Testis (tissue), 5 donors: ENCODE measurements at places on chromosomes 6 and 20. TPM values are rescaled to one million over a fixed set of nuclear protein-coding genes. Genes with fewer than 3 reads are reported as not detected.

- H3K4me3 ChIP-seq: no peak overlapping the region
- no peak for DNase-seq
- H3K36me3 ChIP-seq: no peaks in the 10 kb centered on the region
- H3K27ac ChIP-seq: no peak overlapping the region
- no peaks in the 10 kb centered on the region for H3K27me3 ChIP-seq
- H3K4me1 ChIP-seq: no peaks in the 10 kb centered on the region
Measured at GRCh38 chr6:1004885-1005630, 306.8 kb upstream of the FOXQ1 start.

DNA sequence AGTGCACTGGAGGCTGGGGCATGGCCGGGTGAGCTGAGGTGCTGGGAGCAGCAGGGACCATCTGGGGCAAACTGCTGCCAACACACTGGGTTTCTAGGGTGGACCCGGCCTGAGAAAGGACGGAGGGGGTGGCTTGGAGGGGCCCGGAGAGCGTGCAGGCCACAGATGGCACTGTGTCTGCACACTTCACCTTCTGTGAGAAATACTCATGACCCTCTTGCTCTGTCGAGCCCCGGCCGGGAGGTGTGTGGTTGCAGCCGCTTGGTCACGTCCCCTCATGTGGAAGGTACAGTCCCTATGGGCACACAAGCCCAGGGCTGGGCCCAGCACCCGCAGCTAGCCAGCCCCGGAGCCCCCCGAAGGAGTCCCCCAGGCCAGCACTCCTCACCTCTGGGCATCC lies 59.7 kb downstream of the RBM38 start:
- no peaks in the 10 kb centered on the region for H3K27me3 ChIP-seq
- H3K27ac ChIP-seq: no peak overlapping the region
- no peak for DNase-seq

The PLAGL2 gene
- total RNA-seq: 30.5 TPM

The TINAG gene
- not detected for total RNA-seq

DNA sequence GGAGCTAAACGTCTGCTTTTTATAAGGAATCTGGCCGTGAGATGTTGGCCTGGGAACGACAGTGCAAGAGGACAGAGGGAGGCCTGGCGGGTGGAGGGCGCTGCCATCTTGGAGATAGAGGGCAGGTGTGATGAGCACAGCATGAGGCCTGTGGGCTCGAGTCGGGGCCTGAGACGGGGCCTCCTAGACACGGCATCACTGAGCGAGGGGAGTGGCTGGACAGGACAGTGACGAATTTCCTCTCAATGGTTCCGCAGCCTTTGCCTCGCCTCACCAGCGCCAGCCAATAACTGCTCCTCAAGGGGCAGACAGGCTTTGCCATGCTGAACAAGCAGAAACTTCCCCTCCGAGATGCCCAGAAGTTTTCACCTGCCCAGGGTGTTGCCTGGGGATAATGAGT lies 376.7 kb downstream of the THBS2 start:
- H3K36me3 ChIP-seq: no peaks in the 10 kb centered on the region
- H3K27ac ChIP-seq: no peak overlapping the region
- H3K4me1 ChIP-seq: no peaks in the 10 kb centered on the region

The RBPJL gene
- total RNA-seq: 1.1 TPM

- H3K4me1 ChIP-seq: no peaks in the 10 kb centered on the region
- no peak overlapping the region for H3K27ac ChIP-seq
- no peaks in the 10 kb centered on the region for H3K27me3 ChIP-seq
- no peak for DNase-seq
Measured at GRCh38 chr6:92364948-92365541, 1054.3 kb downstream of the EPHA7 start.

DNA sequence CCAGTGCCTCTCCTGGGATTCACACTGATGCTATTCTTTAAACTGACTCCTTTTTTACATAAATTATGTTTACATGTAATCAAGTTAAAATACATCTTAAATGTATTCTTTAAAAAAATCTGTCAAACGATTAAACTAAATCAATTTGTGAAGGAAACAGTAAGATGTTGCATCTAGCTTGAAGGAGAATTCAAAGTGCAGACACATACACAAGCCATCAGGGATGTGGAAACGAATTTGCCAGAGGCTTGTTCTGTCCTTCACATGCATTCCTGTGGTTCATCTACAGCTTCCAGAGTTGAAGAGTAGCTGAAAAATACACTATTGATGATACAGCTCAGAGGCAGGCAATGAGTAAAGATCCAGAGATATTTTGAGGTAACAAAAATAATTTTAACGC lies 7.3 kb upstream of the BPIFB3 start:
- H3K36me3 ChIP-seq: no peaks in the 10 kb centered on the region
- no peak overlapping the region for H3K27ac ChIP-seq
- H3K4me1 ChIP-seq: no peaks in the 10 kb centered on the region
- no peaks in the 10 kb centered on the region for H3K27me3 ChIP-seq

DNA sequence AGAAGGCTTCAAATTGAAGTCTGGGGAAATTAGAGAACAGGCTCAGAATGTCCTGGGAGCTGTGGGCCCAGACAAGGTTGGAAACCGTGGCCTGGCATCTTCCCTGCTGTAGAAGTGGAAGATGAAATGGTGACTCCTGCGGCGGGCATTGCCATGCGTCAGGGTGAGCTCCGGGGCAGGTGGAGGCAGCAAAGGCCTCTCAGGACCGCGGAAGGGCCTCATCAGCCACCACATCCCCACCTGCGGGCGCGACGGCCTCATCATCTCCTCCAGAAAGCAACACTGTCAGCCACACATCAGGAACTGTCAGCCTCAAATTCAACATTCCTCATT lies 161.7 kb downstream of the SYNDIG1 start:
- H3K27me3 ChIP-seq: no peaks in the 10 kb centered on the region
- no peaks in the 10 kb centered on the region for H3K36me3 ChIP-seq
- H3K4me1 ChIP-seq: peaks cover 9% of the 10 kb centered on the region
- DNase-seq: no peak

DNA sequence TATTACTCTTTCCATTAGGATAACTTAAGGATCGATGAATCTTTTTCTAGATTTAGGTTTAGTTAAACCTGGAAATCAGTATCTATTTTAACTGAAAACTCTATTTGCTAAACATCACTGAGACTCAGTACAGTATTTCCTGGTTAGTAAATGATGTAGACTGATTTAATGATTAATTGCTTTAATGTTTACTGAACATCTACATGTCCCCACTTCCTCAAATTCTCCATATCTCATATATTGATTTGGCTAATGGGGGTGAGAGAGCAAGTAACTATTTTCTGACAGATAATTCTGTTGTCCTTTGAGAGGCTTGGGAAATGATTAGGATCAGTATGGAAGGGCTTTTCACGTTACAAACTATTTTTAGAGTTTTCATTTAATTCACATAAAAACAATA lies 10.3 kb downstream of the MKKS start:
- no peaks in the 10 kb centered on the region for H3K27me3 ChIP-seq
- H3K27ac ChIP-seq: no peak overlapping the region
- H3K4me3 ChIP-seq: no peak overlapping the region

- no peaks in the 10 kb centered on the region for H3K4me1 ChIP-seq
- peak overlapping the region; percentile 83 for H3K4me3 ChIP-seq
- peak overlapping the region; percentile 80 for H3K27ac ChIP-seq
- H3K36me3 ChIP-seq: no peaks in the 10 kb centered on the region
- H3K27me3 ChIP-seq: no peaks in the 10 kb centered on the region
Measured at GRCh38 chr6:46491628-46492547, 639 bp upstream of the RCAN2 start.

GRCh38 chr6:32082478-32082877 lies 26.7 kb downstream of the TNXB start:
- no peak for DNase-seq
- peaks cover 56% of the 10 kb centered on the region for H3K4me1 ChIP-seq
- no peaks in the 10 kb centered on the region for H3K27me3 ChIP-seq
- no peaks in the 10 kb centered on the region for H3K36me3 ChIP-seq
- H3K4me3 ChIP-seq: no peak overlapping the region

DNA sequence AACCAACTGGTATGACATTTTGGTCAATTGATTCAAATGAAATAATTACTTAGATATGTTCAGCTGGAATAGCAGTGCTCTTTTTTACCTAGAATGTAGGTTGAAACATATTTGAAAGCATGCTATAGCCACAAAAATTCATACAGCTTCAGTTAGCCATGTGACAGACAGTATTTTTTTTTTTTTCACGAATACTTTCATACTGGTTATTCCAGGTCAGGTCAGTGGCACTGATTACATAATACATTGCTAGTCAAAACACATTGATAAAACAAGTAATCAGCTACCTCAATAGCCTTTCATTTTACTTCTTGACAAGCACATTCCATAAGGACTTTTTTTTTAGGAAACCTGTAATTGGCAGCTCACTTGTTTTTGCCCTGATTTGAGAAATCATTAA lies 222.6 kb downstream of the EYA4 start:
- no peak overlapping the region for H3K27ac ChIP-seq
- H3K36me3 ChIP-seq: no peaks in the 10 kb centered on the region
- H3K4me3 ChIP-seq: no peak overlapping the region
- no peak for DNase-seq
- no peaks in the 10 kb centered on the region for H3K4me1 ChIP-seq
- no peaks in the 10 kb centered on the region for H3K27me3 ChIP-seq

DNA sequence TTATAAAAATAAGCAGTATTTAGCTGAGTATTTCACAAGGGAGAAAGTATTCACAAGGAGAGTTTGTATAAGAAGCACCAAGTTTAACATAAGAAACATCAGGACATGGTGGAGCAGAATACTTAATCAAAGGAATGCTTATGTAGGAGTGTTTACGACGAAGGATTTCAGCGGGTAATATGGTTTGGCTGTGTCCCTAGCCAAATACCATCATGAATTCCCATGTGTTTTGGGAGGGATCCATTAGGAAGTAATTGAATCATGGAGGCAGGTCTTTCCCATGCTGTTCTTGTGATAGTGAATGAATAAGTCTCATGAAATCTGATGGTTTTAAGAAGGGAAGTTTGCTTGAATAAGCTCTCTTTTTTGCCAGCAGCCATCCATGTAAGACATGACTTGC lies 1099.1 kb upstream of the ADGRB3 start:
- no peak overlapping the region for H3K27ac ChIP-seq
- no peak for DNase-seq
- H3K36me3 ChIP-seq: no peaks in the 10 kb centered on the region
- H3K4me1 ChIP-seq: no peaks in the 10 kb centered on the region
- H3K27me3 ChIP-seq: no peaks in the 10 kb centered on the region

The C20orf202 gene
- total RNA-seq: 1.7 TPM

DNA sequence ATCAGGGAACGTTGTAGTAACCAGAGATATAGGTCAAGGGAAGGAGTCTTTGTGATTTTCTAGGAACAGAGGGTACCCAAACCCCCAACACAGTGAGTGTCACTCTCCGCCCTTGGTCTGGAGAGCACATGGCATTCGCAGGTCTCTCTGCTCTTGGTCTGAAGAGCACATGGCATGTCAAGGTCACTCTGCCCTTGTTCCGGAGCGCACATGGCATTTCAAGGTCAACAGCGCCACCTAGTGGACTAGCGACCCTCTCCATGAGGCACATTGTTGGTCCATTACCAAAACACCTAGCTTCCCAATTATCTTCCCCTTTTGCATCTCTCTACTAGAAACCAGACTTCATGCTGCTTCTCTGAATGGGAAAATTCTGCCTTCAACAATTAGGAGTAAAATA lies 260.0 kb downstream of the C6orf118 start:
- H3K4me3 ChIP-seq: no peak overlapping the region
- no peaks in the 10 kb centered on the region for H3K4me1 ChIP-seq
- no peak overlapping the region for H3K27ac ChIP-seq

DNA sequence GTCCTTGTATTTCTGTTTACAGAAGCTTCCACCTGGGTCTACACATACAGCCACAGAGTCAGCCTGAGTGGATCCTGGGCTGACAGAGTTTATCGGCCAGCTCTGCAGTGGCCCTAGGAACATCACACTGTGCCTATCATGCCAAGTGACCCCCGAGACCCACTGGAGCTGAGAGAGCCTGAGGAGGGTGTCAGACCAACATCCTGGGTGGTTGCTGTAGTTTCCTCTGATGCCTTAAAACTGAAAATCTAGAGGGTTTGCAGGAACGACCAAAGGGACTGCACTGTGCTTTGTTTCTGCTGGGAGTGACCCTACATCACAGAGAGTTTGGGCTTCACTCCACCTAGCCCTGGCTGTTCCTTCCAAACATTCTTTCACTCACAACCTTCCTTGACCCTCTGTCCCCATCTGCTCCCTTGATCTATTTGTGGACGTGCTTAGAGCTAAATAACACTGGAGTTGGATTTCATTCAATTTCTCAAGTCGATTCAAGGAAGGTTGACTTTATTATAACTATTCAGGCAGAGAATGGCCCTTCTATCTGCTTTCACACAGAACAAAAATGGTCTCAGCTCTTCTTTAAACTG lies 18.1 kb downstream of the MYLK4 start:
- no peaks in the 10 kb centered on the region for H3K36me3 ChIP-seq
- H3K27ac ChIP-seq: peak overlapping the region; percentile 74
- no peak overlapping the region for H3K4me3 ChIP-seq
- peaks cover 34% of the 10 kb centered on the region for H3K4me1 ChIP-seq
- DNase-seq: peak; percentile 68

The POU5F1 gene
- 4.2 TPM for total RNA-seq

GRCh38 chr6:105810922-105811482 lies 275.1 kb upstream of the PRDM1 start:
- no peaks in the 10 kb centered on the region for H3K36me3 ChIP-seq
- H3K4me3 ChIP-seq: no peak overlapping the region
- H3K27me3 ChIP-seq: no peaks in the 10 kb centered on the region
- no peak overlapping the region for H3K27ac ChIP-seq
- DNase-seq: no peak
- H3K4me1 ChIP-seq: peaks cover 6% of the 10 kb centered on the region

DNA sequence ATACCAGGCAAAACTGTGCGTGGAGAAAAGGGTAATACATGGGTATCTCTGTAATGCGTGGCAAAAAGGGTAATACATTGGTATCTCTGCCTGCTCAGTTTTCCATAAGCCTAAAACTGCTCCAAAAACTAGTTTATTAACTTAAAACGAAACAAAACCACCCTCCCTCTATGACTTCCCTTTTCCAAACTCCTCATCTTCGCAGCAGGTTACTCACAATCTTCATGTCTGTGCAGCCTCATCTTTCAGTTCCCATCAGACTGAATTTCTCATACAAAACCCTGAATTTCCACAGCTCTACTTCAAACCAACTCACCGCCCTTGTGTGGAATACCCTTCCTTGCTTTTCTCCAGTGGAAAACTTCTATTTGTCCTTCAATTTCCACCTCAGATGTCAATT lies 199.4 kb downstream of the PHACTR1 start:
- H3K36me3 ChIP-seq: no peaks in the 10 kb centered on the region
- no peaks in the 10 kb centered on the region for H3K4me1 ChIP-seq
- H3K4me3 ChIP-seq: no peak overlapping the region
- no peaks in the 10 kb centered on the region for H3K27me3 ChIP-seq
- DNase-seq: no peak

The FRMD1 gene
- 7.2 TPM for total RNA-seq

DNA sequence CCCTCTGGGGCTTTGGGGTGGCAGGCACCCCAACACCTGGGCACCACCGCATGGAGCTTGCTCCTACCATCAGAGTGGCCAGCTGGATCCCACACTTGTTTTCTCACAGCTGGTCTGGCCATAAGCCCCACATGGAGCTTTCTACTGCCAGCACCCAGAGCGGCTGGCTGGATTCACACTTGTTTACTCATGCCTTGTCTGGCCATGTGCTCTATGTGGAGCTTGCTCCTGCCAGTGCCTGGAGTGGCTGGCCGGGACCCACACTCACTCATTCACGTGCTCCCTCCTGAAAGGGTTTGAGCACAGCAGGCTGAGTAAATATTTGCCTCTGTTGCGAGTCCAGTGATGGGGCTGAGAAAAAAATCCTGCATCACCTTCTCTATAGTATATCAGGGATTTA lies 487.0 kb downstream of the CD109 start:
- no peaks in the 10 kb centered on the region for H3K36me3 ChIP-seq
- H3K27me3 ChIP-seq: no peaks in the 10 kb centered on the region
- H3K4me1 ChIP-seq: no peaks in the 10 kb centered on the region
- no peak overlapping the region for H3K27ac ChIP-seq
- no peak overlapping the region for H3K4me3 ChIP-seq

The KIAA0408 gene
- total RNA-seq: 3.3 TPM

GRCh38 chr6:7147051-7147671 lies 39.4 kb downstream of the RREB1 start:
- peaks cover 69% of the 10 kb centered on the region for H3K4me1 ChIP-seq
- no peak for DNase-seq
- no peak overlapping the region for H3K4me3 ChIP-seq
- no peaks in the 10 kb centered on the region for H3K27me3 ChIP-seq
